ENCODE measurements at places on chromosomes 11 and 22.

GRCh38 chr11:118527109-118527508, at the start of gene TTC36:
TTC36 (plus strand) TSS chr11:118527474; CDS start chr11:118527495, 21 bp downstream.
- DNase-seq, result no peak

GRCh38 chr11:15748741-15749140, 607.6 kb downstream of the SOX6 start:
- DNase-seq, result no peak

GRCh38 chr22:45531441-45532234, 29.0 kb downstream of the FBLN1 start:
- no peak for DNase-seq

GRCh38 chr11:1946812-1947484, at the start of gene MRPL23:
MRPL23 (plus strand) TSS chr11:1947332; CDS start chr11:1947363, 31 bp downstream.
- no peak for DNase-seq

- peak; percentile 43 for DNase-seq
Observed at GRCh38 chr22:50276143-50276542, 6.0 kb upstream of the MAPK11 start.

- DNase-seq, result no peak
Observed at GRCh38 chr22:35352214-35353111, 28.4 kb upstream of the HMOX1 start.

- DNase-seq, result no peak
Observed at GRCh38 chr11:8309862-8310261, 46.2 kb upstream of the LMO1 start.

DNA sequence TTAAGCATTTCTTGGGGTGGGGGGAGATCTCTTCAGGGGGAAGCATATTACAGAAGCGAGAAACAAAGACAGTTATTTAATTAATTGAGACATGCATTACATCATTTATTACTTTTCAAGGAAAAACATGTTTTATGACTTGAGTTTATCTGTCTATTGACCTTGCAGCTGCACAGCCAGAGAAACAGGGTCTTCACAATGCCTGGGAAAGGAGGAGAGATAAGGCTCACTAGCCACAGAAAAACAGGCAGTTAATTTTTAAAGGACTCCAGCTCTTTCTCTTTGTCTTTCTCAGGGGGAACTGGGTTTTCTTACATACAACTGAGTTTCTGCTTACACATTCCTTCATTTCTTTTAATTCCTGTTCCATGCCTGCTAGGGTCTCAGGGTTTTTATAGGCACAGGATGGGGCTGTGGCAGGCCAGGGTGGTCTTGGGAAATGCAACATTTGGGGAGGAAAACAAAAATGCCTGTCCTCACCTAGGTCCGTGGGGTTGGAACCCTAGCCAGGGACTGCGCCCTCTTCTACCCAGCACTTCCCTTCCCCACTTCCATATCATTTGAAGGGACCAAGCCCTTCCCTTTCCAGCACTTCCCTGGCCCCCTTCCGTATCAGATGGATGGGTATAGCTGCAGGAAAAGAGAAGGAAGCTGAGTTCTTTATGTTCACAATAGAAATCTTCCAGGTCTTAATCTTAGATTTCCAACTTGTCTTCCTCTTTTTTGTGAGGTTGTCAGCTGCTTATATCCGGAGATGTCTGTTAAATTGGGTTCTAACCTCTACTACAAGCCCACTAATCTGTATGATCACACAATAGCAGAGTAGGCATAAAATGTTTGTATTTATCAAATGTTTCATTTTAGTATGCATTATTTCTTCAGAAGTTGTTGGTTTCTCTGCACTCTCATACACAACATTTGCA, 38.3 kb downstream of the BIRC2 start:
- no peak for DNase-seq

- no peak for DNase-seq
Observed at GRCh38 chr22:31130873-31131272, 8.1 kb downstream of the INPP5J start.

GRCh38 chr11:126113012-126113411, 50.3 kb upstream of the CDON start:
- no peak for DNase-seq

DNA sequence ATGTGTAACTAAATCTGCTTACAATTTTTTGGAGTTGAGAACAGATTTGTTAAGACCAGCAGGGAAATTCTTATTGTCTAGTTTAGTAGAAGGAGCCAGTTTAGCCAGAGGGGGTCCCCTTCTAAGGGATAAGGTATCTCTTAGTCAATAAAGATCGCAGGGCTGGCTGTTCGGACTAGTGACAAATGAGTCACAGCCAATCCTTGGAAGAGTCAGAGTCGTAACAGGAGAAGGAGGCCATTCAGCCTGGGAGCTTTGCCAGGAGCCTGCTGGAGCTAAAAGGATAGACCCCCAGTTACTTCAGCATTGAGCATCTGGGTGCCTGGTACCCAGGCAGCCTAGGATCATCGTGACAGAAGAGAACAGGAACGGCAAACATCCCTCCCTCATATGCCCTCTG, 191.6 kb upstream of the ARHGAP20 start:
- DNase-seq, result peak; percentile 75

DNA sequence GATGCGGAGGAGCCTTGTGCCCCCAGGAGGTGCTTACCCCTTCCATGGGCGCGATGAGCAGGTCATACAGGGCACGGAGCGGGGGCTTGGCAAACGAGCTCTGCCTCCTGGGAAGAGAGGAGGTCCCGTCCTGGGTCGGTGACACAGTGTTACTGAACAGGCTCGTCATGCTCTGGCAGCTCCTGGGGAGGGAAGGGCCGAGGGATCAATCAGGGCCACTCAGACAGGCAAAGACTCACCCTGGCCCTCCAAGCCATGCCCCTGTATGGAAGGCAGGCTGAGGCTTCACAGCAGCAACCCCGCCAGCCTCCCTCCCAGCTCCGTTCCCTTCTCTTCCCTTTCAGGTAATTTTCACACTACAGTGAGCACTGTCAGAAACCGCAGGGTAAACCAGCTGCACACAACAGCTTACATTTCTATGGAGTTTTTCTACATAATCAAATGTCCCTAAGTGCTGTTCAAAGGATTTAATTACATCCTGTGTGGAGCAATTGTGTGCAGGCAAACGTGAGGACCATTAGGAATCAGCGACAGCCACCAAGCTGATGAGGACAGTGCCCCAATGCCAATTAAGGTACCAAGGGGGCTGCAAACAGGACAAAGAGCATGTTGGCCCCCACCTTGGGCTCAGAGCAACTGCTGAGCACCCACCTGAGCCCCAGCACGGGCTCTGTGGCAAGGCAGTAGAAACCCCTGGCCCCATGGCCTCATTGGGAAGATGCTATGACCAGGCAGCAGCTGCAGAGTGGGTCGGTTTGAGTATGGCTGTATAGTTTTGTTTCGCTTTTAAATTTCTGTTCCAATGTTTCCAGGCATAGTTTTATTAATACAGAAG, 95.4 kb upstream of the PITPNB start:
- DNase-seq, result no peak

- DNase-seq, result no peak
Observed at GRCh38 chr11:134785660-134786284, 373.7 kb upstream of the B3GAT1 start.

- DNase-seq, result no peak
Observed at GRCh38 chr22:44145544-44145943, 35.2 kb upstream of the PARVG start.

- DNase-seq, result no peak
Observed at GRCh38 chr11:95304777-95305176, 73.8 kb upstream of the SESN3 start.

DNA sequence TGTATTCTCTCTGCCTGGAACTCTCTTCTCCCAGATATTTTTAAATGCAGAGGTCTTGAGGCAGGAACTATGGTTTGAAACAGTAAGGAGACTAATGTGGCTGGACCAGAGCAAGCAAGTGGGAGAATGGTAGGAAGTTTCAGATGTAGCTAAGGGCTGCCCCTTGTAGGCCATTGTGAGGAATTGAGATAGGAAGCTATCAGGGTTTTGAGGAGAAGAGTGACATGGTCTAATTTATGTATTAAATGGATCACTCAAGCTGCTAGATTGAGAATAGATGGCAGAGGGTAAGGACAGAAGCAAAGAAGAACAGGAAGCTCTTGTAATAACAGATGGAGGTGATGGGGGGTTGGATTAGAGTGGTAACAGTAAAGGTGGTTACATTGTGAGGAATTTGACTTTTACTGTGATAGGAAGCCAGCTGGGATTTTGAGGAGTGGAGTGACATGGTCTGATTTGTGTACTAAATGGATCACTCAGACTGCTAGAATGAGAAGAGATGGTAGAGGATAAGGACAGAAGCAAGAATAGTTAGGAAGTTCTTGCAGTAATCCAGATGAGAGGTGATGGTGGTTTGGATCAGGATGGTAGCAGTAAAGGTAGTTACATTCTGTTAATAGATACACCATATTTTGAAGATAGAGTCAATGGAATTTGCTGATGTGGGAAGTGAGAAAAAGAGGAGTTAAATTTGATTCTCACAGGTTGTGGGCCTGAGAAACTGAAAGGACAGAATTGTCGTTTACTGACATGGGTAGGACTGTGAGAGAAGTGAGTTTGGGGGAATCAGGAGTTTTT, 63.0 kb downstream of the HIPK3 start:
- DNase-seq, result no peak

GRCh38 chr11:7749456-7749855, 43.2 kb upstream of the OVCH2 start:
- no peak for DNase-seq

DNA sequence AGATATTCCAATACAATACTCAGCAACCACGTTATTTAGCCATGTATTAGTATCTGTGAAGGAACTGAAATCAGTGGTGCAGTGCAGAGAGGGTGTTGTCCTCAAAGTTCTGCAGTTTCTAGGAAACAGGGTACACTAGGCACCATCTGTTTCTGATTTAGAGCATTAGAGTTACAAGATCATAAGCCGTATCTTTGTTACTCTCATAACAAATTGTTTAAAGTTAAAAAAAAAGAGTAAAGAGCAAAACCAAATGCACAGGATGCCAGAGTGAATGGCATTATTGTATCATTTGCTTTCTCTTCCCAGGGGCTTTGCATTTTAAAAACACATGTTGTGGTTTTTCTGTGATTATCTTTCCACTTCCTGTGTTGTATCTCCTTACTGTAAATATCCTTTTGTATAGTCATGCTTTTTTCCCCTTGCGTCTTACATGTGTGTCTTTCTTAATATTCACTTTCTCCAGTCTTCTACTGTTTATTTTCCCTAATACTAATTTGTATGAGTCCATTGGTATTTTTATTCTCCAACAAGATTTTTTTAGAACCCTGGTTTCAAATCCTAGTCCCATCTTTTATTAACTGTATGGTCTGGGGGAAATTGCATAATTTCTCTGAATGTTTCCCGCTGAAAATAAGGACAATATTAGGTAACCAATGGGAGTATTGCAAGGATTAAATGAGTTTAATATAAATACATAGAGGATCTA, 15.2 kb upstream of the NUP160 start:
- peak; percentile 92 for DNase-seq

DNA sequence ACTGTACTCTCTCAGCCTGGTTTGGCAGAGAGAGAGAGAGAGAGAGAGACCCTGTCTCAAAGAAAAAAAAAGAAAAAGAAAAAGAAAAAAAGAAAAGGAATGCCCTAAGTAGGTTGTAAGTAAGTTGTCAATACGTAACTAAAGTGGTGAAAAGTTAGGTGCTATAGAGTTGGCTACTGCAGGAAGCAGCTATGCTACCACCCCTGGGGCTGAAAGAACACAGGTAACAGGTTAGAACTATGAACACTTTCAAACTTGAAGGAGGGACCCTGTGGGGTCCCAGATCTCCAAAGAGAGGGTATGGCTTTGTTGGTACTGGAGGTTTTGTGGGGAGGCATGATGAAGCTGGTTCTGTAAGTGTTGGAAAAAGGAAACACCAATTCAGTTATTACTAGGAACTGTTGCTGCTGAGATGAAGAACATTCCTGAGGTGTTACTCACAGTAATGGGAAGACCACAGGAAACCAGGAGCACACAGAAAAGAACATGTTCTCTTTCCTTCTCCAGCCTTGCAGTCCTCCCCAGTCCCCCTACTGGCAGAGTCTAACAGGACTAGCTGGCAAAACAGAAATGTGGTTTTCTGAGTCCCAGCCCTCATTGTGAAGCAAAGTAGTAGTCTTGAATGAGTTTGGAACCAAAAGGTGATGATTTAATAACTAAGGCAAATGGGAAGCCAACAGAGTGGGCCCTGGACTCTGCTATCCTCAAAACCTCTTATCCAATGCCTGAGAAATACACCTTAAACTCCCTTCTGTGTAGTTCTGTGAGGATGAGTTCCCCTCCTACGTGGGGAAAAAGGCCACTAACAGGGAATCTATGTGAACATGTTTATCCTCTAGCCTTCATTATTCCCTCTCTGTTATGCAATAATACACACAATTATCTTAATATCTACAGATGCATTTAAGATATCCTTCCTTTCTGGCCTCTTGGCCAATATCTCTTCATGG, 427.0 kb upstream of the DDI1 start:
- DNase-seq, result peak; percentile 96

DNA sequence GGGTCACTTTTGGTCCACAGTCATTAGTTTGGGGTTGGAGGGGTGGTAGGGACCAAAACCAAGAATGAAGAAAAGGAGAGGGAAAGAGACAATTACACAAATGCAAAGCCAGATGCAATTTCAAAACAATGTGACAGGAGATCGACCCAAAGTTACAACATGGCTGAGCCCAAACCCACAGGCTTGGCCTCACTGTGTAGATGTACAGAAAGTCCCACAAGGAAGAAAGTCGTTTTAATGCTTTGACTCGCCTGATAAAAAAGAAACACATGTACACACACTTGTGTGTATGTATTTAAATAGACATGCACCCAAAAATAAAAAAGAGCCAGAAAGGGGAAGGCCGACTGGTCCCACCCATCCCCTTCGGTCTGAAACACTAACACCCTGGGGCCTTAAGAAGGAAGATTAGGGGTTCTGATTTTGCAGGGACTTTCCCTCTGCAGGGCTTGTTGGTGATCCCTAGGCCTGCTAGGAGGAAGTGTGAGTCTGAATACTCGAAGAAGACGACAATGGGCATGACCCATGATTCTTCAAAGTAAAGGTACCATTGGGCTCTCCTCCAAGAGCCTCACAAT, 104.1 kb downstream of the ETS1 start:
- no peak for DNase-seq

DNA sequence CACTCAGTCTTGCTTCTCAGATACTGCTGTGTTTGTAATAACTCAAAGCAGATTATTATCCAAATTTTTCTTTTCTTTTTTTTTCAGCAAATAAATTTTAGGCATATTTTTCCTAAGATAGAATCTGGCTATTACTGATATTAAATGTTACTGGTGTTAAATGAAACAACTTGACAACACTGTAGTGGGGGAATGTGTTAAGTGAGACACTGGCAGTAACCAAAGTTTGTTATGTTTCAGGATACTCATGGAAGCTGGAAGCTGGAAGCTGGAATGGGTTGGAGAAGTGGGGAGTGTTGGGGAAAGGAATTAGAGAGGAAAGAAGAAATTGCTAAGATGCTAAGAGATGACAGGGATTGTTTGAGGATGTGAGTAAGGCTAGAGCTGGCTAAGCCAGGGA, 24.9 kb downstream of the PGR start:
- DNase-seq, result no peak

GRCh38 chr11:5081405-5081804, 12.0 kb downstream of the OR52E1 start:
- DNase-seq, result no peak

DNA sequence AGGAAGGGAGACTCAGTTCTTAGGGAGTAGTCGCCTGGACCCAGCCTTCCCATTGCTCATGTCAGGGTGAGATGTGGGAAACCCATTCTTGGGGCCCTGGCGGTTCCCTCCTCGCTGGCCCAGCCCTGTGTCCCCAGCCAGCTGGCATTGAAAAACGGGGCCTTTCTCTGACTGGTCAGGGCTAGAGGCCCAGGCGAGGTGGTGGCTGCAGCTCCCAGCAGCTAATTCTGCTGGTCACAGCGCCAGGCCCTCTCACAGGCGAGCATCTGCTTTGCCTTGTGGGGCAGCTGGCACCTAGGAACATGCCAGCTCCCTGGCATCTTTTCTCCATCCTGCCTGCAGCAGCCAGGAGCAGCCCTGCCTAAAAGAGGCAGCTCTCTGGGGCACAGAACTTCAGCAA, 20.1 kb downstream of the TSPAN18 start:
- no peak for DNase-seq
